ENCODE measurements at places on chromosomes 6 and 20.

GRCh38 chr20:5567644-5568043 is 182.6 kb upstream of the SHLD1 start:
- DNase-seq = no peak

DNA sequence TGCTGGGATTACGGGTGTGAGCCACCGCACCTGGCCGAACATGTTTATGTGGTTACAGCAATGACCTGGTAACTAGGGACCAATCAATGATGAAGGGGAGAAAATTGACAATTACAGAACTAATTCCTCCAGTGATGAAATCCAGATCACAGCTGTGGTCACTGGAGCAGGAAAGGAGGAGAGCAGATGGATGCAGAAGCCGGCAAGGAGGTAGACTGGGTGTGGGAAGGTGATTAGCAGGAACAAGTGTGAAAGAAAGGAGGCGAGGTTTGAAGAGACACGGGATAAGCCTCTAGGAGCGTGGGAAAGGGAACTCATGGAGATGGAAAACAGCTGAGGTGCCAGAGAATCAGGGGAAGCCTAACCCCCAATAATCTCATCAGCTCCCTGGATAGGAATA is 17.2 kb upstream of the SPAG4 start:
- no peak for DNase-seq

GRCh38 chr20:17358854-17359253 is 132.0 kb downstream of the PCSK2 start:
- DNase-seq = no peak

GRCh38 chr20:49969234-49969633 is 13.5 kb upstream of the SNAI1 start:
- no peak for DNase-seq

GRCh38 chr6:168332020-168332419 is 12.4 kb upstream of the DACT2 start:
- no peak for DNase-seq

DNA sequence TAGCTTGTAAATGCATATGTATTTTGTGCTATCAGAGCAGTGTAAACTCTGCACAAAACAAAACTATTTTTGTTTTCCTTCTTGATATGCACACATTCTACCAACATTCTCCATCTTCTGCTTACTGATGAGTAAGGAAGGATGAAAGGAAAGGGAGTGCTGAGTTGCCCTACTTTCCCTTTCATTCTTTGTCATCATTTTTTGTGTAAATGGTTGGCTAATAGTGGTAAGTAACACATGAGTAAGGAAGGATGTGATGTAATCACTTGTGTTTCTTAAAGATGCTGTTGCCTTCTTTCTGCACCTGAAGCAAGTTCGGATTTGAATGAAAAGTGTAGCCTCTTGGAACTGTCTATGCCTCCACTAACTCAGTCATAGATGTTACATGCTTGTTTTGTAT is 4.6 kb upstream of the REV3L start:
- no peak for DNase-seq

DNA sequence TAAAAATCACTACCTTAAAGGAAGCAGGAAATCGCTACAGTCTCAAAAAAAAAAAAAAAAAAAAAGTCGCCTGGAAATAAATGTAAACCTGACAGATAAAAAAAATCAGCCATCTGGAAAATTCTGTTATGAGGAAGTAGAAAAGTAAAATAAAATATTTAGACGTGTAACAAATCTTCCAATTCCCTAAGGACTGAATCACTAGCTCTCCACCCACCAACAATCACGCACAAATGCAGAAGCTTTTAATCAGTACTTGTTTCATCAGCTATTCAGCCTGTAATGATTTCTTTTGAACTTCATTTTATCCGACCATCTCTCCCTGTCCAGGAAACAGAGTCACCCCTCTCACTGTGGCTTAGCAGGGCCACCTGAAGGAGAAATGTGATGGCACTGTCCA is 59.0 kb downstream of the SLC23A2 start:
- DNase-seq = no peak

DNA sequence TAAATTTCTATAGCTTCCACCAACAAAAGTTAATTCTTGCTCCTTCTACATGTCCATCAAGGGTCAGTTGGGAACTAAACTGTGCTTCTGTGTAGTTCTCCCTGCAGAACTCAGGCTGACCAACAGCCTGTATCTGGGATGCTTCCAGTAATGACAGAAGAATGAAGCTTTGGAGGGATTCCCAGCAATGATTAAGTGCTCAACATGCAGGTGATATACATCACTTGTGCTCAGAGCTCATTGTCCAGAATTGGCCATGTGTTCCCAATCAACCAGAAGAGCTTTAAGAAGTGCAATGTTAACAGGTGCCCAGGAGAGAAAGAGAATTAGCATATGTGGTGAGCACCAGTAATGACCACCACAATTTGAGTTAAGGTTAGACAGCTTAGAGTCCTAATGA is 37.4 kb upstream of the SNRPB2 start:
- no peak for DNase-seq

DNA sequence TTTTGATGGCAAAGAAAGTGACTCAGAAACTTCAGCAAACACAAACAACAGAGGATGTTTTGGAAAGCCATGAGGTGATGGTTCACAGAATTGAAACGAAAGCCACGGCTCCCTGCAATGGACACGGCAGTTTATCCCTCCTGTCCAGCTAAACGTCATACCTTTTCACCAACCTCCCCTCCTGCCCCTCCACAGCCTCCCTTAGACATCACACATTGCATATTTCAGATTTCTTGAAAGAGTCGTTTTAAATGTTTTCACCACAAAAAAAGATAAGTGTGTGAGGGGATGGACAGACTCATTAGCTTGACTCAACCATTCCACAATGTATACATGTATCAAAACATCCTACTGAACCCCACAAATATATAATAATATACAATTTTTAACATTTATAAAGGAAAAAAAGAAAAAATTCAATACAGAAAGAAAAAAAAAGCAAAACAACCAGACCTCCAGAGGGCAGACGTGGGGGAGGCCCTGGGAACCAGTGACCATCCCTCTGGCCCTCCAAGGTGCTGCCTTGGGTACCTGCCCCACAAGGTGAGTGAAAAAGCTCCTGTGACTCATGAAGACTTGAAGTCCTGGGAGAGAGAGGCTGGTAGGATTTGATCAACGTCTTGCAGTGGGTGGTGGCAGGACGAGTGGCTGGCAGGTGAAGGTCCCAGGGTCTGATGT is 117.2 kb upstream of the THBS2 start:
- DNase-seq = no peak

- DNase-seq = no peak
These were observed 22.3 kb downstream of the HLA-DOB start for GRCh38 chr6:32794510-32794909.

GRCh38 chr6:84332139-84333034 is 104.9 kb upstream of the CEP162 start:
- DNase-seq = no peak

GRCh38 chr6:131877999-131878789 is 70.4 kb downstream of the ENPP1 start:
- no peak for DNase-seq

- no peak for DNase-seq
These were observed 375.5 kb downstream of the UTRN start for GRCh38 chr6:144660561-144661115.

GRCh38 chr6:73452107-73452461 is at the start of gene CGAS:
TSS of gene CGAS (minus strand) at chr6:73452297. CDS start at chr6:73452181, 116 bp downstream.
- peak; percentile 52 for DNase-seq

GRCh38 chr6:149983145-149983544 is 19.4 kb downstream of the ULBP1 start:
- no peak for DNase-seq

GRCh38 chr6:34414999-34415858 is 10.6 kb downstream of the RPS10 start:
- no peak for DNase-seq

GRCh38 chr6:14142511-14143223 is 25.1 kb downstream of the CD83 start:
- DNase-seq = no peak

DNA sequence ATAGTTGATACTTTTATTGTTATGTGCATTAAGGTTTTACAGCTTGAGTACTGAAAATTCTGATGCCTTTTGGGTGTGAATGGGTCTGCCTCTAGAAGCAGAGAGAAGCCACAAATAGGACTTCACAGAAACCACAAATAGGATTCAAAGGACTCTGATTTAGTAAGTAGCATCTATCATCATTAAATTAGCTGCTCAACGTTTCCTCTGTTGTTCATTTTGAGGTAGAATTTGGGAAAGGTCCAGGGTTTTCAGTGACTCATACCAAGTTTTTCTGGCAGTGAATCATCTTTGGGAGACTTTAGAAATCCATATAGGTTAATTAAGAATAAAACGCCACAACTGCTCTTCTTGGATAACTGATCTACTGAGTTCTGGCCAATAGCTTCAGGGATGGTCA is 105.1 kb downstream of the PHF3 start:
- DNase-seq = no peak

GRCh38 chr20:23629542-23630391 is 8.0 kb downstream of the CST3 start:
- no peak for DNase-seq

DNA sequence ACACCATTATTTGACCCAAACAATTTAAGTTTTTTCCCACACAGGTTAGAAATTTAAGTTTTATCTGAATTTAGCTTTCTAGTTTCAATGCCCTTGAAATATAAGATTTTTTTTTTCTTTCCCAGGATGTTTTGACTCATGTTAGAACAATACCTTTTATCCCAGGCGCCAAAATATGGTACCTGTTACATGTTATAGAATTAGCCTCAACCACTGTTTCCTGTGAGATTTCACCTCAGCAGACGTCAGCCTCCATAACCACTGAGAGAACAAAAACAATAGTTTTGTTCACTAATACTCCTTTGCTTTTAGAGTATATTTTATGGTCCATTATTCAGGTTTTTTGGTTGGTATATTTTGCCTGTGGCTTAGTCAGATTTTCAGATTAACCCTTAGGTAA is 302.9 kb downstream of the CDKAL1 start:
- DNase-seq = no peak

DNA sequence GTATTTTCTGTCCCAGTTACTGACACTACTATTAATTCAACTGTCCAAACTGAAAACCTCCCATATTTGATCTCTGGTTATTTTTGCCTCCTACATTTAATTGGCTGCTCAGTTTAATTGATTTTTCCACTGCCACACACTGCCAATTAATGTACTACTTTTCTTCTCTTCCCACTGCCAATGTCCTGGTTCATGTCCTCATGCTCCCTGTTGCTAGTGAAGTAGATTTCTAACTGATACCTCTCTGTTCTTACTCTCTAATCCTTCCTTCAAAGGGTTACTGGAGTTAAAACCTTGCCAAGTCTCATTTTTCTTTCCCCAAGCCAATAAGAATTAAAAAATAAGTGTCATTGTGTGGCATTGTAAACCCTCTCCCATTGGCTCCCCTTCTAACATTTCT is 440.6 kb upstream of the JAG1 start:
- no peak for DNase-seq

DNA sequence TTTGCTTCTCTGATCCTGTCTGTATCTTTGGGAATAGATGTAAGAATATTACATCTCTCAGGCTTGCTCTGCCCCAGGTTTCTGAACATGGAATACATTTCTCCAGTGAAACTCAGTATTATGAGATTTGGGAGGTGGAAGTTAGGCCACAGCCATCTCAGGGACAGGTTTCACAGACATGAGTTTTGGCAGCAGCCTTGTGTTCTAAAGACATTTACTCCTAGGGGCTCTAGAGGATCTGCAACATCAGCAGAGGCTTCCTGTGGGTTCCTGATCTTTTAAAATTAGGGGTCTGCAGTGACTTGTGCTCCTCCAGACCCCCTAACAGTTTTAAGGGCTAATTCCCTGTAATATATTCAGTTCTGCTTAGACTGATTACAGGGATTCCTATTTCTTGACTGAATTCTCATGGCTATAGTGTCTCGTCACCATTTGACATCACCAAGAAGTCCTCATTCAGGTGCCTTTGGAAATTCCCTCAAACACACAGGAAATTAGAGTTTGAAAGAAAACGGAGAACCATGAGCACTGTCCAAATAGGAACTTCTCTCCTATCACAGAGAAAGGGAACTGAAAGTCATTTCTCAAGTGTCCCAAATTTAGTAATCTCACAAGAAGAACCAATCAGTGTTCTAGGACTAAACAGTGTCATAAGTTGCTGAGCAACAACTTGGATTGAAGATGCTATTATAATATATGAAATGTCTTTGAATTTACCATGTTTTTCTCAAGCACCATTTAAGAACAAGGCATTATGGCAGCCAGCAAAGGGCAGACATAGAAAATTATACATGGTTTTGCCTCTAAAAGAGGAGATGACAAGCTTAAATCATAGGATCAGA is 2.5 kb upstream of the HLA-DRA start:
- DNase-seq = no peak

- no peak for DNase-seq
These were observed 5.0 kb downstream of the FGD2 start for GRCh38 chr6:37010402-37010892.

GRCh38 chr6:73523434-73524123 is 2.7 kb upstream of the EEF1A1 start:
- peak; percentile 46 for DNase-seq

GRCh38 chr6:130862370-130862769 is 35.2 kb downstream of the SMLR1 start:
- no peak for DNase-seq

GRCh38 chr6:5657684-5658430 is 348.9 kb downstream of the NRN1 start:
- no peak for DNase-seq

GRCh38 chr6:14765106-14765505 is 480.8 kb upstream of the JARID2 start:
- no peak for DNase-seq
